ENCODE measurements at places on chromosomes 7 and 10.

GRCh38 chr10:123795196-123795780 is 96.3 kb downstream of the CPXM2 start:
- no peak for DNase-seq

GRCh38 chr7:84021292-84021908 is 173.2 kb downstream of the SEMA3A start:
- no peak for DNase-seq

DNA sequence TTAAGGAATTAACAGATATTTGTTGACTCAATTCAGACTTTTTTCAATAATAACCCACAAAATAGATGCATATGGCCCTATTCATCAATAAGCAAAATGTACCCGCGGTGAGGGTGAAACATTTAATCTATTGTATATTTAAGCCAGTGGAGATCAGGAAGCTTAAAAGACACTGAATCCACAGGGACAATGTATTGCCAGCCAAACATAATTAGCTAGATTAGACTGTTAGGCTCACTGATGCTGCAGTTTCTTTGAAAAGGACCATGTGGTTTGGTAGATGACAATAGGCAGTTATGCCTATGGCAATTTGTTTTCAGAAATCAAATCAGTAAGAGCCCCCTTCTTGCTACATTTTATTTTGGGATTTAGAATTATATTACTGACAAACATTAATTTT is 87.3 kb upstream of the PLXDC2 start:
- no peak for DNase-seq

DNA sequence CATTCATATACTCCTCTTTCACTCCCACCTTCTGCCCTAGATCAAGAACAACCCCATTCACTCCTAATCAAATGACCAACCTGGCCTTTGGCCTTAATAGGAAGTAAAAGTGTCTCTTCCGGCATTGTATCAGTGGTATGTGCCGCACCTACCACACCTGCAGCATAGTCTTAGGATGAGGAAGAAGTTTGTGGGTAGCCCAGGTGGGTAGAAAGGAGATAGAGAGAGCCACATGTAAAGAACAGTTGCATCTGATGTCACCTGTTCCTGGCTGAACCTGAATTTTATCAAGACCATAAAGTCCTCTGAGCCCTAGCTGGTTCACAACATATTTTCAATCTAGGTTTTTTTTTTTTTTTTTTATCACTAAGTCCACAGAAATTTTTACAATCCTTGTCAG is 55.5 kb upstream of the PTPN12 start:
- no peak for DNase-seq

- no peak for DNase-seq
Measured at GRCh38 chr10:112227331-112227987, 43.9 kb upstream of the GPAM start.

Measured in NCI-H345 (cell line).